ENCODE measurements at places on chromosomes 3 and 15.
A peak's percentile ranks its signal among the peaks of the same experiment; 100 is the strongest.

DNA sequence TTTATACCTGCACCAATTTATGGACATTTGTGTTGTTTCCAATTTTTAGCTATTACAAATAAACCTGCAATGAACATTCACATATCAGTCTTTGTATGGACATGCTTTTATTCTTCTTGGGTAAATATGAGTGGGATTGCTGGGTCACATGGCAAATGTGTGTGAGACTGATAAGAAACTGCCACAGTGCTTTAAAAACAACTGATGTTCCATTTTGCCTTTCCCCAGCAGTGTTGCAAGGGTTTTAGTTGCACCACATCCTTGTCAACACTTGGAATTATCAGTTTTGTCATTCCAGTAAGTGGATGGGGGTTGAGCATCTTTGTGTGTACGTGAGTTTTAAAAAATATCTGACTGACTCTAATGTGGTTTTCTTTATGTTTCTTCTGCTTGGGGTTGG, 191.2 kb downstream of the PLCL2 start:
- no peak for DNase-seq

DNA sequence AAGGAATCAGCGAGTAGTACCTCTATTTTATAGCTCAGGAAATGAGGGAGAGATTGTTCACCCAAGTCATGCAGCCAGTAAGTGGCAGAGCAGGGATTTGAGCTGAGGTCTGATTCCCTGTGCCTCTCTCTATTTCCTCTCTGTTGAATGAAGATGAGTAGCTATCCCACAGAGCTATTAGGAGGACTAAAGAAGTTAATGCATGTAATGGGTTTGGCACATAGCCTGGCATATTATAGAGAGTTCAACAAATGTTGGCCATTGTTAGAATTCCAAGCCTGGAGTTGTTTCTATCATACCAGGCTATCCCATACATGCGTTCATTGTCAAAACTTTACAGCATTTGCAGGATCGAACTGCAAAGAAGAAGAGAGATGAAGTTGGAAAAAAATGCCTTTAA, 21.8 kb upstream of the KLHL6 start:
- DNase-seq = no peak

DNA sequence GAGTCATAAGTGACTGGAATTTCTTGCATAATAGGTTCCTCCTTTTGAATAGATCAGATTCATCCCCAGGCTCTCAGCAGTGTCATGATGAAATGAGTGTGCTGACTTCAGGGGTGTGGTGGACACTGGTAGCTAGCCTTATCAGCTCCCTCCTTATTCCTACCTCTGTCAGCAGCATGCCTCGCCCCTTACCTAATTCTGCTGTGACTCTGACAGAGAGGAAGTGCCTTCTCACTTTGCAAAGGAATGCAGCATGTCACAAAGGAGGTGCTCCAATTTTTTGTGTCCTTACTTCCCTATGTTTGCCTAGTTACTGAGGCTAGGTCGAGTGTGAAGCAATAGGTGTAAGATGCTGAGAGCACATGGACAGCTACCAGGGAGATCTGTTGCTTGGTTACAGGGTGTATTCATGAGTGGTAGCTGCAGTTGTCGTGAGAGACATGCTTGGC, 90.6 kb downstream of the TNFAIP8L3 start:
- DNase-seq = no peak

DNA sequence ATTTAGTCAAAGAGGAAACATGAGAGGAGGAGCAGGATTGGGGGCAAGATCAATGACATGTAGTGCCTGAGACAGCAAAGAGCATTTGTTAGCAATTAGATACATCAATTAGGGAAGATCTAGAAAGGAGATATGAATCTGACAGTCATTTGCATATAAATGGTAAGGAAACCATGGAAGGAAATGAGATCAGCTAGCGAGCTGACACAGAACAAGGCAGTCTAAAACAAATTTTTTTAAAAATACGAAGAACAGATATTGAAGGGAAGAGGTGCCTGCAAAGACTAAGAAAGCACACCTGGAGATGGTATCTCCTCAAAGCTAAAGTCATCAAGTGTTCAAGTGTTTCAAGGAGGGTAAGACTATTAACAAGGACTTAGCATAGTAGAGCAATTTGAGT, 4.6 kb downstream of the EPM2AIP1 start:
- no peak for DNase-seq

DNA sequence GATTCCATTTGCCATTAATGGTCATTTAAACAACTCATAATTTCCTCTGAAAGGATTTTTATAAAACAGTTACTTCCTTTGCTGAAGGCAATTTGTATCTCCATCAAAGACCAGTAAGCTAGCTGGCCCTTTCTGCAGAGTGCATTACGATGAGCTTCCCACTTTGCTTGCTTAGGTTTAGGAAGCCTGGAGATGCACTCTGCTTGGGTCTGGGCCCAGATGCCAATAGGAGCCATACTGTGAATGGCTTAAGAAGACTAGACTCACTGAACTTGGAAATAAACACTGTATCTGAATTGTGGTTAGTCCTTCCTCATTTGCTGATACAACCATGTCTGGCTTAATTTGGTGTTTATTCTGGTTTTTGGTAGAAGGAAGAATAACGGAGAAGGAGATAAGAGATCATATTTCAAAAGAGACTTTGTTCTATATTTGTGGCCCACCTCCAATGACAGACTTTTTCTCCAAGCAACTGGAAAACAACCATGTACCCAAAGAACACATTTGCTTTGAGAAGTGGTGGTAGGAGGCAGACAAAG, 38.1 kb downstream of the OXNAD1 start:
- no peak for DNase-seq

- no peak for DNase-seq
These were observed 82.2 kb upstream of the BOC start for GRCh38 chr3:113129168-113129567.

DNA sequence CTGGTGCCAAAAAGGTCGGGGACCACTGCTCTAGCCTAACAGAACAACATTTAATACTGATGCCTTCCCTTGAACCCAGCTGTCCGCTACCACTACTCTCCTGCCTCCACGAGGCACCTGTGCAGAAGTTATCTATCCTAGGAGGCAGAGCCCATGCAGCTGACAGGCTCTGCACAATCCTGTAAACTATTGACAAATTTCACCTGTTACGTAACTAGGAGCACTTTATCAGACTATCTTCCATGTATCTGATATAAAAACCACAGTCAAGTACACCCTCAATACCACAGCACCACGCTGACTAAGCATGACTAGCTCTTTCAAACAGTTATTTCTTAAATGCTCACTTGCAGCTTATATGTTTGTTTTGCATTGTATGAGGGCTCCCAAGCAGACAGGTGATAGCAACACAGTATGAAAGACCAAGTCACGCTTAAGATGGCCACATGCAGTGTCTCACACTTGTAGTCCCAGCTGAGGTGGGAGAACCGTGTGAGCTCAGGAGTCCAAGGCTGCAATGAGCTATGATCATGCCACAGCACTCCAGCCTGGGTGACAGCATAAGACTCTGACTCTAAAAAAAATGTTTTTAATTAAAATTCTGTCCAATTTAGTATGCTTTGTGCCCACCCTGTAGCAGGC, 4.5 kb upstream of the IL17RC start:
- no peak for DNase-seq

- no peak for DNase-seq
These were observed 594.1 kb downstream of the NR2F2 start for GRCh38 chr15:96924570-96924969.

DNA sequence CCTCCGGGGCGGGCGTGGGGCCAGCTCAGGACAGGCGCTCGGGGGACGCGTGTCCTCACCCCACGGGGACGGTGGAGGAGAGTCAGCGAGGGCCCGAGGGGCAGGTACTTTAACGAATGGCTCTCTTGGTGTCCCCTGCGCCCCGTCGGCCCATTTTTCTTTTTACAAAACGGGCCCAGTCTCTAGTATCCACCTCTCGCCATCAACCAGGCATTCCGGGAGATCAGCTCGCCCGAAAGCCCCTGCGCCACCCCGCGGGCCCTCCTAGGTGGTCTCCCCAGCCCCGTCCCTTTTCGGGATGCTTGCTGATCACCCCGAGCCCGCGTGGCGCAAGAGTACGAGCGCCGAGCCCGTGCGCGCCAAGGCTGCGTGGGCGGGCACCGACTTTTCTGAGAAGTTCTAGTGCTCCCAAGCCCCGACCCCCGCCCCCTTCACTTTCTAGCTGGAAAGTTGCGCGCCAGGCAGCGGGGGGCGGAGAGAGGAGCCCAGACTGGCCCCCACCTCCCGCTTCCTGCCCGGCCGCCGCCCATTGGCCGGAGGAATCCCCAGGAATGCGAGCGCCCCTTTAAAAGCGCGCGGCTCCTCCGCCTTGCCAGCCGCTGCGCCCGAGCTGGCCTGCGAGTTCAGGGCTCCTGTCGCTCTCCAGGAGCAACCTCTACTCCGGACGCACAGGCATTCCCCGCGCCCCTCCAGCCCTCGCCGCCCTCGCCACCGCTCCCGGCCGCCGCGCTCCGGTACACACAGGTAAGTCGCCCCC, at the start of gene THBS1:
THBS1 (plus strand) TSS at position 595 of the 757 bp plus-strand sequence. CDS start 779 bp downstream, outside the sequence.
- DNase-seq = peak; percentile 96

DNA sequence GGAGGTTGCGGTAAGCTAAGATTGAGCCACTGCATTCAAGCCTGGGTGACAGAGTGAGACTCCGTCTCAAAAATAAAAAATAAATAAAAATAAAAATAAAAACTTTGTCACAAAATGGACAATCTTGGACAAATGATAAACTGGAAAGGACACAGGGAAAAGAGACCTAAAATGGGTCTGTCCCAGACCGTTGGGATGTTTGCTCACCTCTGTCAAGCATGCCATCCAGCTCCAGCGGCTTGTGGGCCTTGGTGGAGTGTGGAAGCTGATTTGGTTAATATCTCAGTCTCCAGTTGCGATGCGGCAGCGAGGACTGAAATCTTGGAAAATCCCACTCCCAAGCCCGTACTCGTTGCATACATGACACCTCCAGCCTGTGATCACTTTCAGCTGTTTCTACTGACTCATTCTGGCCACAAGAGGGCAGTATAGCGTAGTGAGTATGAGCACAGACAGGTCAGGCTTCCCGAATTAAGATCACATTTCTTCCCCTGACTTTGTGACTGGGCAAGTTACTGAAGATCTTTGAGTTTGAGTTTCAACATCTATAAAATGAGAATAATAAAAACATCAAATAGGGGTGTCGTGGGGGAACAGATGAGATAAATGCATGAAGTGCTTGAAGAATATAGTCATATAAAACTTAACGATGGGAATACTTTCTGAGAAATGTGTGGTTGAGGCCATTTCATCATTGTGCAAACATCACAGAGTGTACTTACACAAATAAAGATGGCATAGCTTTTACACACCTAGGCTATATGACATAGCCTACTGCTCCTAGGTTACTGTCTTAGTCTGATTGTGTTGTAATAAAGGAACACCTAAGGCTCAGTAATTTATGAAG, 19.6 kb upstream of the MOBP start:
- peak; percentile 88 for DNase-seq

- DNase-seq = no peak
These were observed 2.0 kb downstream of the CCR5 start for GRCh38 chr3:46372492-46373359.

- peak; percentile 59 for DNase-seq
These were observed 40.9 kb downstream of the UACA start for GRCh38 chr15:70722266-70723121.

GRCh38 chr3:81689617-81690016, 71.8 kb downstream of the GBE1 start:
- no peak for DNase-seq

DNA sequence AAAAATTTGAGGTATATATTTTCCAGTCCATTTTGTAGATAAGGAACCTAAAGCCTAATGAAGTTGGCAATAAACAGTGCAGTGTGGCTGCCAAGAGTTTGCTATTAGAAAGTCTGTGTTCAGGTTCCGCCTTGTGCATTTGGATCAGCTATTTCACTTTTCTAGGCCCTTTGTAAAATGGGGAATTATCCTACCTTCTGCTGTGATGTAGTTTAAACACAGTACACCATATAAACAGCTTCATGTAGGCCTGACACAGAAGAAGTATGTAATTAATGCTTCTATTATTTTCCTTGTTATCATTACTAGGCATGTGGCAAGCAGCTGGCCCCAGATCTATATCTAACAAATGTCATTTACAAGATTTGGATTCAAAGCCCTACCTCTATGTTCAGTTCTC, 456.3 kb downstream of the GABRG3 start:
- no peak for DNase-seq

DNA sequence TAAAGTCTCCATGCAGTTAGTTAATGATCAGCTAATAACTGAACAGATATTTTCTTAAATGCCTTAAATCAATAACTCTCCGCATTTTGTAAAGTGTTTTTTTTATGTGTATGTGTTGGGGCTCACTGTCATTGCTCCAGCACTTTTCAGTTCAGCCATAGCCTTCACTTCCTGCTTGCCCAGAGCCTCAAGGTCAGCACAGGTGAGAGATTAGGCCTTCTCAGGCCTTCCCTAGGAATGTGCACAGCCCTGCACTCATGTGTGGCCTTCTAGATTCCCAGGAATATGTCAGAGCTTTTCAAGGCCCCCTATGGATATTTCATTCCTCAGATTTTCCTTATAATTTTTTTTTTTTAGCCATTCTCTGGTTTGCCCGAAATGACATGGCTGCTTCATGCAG, 77.6 kb upstream of the MANF start:
- no peak for DNase-seq

- no peak for DNase-seq
These were observed 1.4 kb upstream of the AQP9 start for GRCh38 chr15:58136731-58137130.

DNA sequence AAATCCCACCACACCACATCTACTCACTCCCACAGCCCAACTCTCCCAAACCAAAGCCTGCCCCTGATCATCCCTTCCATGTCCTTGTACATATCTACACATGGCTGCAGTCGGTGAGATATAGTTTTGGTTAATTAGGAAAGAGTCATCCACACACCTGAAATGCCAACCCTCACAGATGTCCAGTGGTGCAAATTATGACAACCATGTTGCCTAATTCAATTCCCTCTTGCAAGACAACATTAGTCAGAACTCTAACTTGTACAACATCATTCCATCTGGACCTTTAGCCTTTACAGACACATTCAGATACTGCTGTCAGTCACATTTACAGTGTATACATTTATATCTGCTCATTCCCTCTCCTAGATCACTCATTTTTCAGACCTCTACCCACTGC, 41.2 kb downstream of the TUBGCP4 start:
- DNase-seq = no peak

- DNase-seq = peak; percentile 18
These were observed 110.7 kb upstream of the CNTN4 start for GRCh38 chr3:1987980-1988379.

- DNase-seq = peak; percentile 96
These were observed 106.3 kb upstream of the ABHD17C start for GRCh38 chr15:80588801-80589200.

All from osteoblast (primary cell).